Germinal center (tissue), 1 donor: ENCODE measurements at places on chromosomes 12 and 14.

GRCh38 chr12:129466499-129466898, 437.3 kb downstream of the TMEM132D start:
- no peak for DNase-seq

DNA sequence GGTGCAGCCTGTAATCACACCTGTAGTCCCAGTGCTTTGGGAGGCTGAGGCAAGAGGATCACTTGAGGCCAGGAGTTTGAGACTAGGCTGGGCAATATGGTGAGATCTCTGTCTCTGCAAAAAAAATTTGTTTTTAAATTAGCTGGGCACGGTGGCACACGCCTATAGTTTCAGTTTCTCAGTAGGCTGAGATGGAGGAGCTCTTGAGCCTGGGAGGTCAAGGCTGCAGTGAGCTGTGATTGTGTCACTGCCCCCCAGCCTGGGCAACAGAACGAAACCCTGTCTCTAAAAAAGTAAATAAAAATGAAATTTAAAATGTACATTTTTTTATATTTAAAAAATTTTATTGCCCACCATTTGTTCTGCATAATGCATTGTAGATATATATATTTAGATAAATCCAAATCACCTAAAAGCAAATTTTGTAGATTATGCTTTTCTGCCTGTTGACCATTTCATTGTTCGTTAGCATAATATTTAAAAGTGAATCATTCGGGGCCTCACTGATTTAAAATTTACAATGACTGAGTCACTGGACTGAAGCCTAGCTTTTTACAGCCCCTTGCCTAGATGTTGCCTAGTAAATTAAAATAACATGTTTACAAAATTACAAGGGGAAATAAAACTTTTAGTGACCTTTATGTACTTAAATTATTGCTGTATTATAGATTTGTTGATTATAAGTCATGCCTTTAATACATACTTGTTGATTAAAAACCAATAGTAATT, 87.9 kb downstream of the USP15 start:
- DNase-seq = no peak

GRCh38 chr12:129559776-129560175, 344.0 kb downstream of the TMEM132D start:
- no peak for DNase-seq

DNA sequence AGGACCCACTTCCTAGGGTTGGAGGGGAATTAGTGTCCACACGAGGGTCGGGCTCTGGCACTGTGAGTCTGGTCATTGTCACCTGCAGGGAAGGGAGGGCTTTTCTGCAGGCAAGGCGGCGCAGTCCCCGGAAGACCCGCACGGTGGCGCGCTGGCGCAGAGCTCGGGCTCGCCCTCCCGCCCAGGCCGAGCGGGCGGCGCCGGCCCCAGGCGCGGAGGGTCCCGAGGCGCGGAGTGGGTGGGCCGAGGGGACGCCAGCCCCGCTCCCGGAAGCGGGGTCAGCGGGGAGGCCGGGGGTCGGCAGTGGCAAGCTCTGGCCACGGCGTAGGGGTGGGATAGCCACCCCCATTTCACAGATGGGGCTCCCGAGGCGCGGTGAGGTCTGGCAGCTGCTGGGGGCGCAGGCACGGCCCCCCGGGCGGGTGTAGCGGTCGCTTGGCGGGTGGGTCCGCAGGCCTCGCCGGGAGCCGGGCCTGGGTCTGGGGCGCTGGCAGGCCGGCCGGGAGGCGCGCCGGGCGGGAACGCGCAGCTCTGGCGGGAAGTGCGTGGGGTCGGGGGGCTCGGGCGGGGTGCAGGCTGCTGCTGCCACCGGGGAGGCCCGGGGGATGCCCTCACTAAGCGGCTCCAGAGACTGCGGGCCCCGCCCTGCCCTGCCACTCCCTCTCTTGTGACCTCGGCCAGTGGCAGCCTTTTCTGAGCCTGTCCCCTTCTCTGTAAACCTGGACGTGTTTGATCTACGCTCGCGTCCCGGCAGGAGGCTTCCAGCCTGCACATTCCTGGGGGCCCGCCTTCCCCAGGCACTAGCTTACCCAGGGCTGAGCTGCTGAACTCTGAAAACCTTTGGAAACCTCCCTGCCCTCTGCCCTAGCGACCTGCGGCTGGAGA, 46.1 kb downstream of the CYP46A1 start:
- DNase-seq = peak; percentile 76

GRCh38 chr12:116812238-116812637, 69.0 kb downstream of the HRK start:
- no peak for DNase-seq

DNA sequence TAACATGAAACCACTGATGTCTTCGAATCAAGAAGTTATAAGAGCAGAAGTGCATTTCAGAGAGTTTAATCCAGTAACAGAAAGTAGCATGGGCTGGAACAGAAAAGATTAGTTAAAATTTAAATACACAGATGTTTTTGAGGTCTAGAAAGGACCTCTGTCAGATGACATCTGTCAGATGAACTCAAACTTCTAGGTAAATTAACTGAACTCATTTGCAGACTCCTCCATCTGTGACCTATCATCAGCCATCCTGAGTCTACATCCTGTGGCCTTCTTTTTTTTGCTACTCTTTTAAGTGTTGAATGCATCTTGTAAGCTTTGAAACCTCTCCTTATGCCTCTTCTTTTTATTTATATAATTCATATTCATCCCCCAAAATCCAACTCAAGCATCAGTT, 53.3 kb downstream of the C2CD5 start:
- no peak for DNase-seq

DNA sequence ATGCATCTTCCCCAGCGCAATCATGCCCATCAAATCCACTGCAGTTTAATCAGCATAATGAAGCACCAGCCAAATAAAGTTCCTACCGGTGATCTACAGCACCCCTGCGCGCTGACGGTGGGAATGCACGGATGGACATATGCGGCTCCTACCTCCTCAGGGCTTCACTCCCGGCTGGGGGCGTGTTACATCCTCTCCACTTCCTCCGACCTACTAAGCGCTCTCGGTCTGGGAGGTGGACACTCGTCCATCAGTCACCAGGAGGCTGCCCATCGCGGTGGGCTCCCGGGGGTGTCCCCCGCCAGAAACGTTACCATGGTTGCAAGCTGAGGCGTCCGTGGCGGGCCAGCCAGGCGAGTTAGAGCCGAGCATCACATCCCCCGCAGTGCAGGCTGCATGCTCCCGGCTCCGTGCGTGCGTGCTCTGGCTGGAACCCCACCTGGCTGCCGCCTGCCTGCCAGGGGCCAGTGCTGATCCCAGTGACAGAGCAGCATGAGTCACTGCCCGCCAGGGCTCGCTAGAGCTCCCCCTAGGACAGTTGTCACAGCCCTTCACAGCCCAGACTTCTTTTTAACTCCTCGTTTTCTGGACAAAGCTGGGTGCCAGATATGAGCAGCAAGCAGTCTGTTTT, 73.0 kb downstream of the CIT start:
- DNase-seq = no peak

GRCh38 chr14:70317091-70317968, 42.2 kb downstream of the COX16 start:
- DNase-seq = no peak

DNA sequence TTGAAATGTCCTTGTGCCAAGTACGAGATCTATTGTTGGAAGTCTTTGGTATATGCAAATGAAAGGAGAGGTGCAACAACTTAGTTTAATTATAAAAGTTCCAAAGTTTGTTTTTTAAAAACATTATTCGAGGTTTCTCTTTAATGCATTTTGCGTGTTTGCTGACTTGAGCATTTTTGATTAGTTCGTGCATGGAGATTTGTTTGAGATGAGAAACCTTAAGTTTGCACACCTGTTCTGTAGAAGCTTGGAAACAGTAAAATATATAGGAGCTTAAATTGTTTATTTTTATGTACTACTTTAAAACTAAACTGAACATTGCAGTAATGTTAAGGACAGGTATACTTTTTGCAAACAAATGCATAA, 2.3 kb downstream of the HSPA2 start:
- DNase-seq = no peak
